Right kidney (tissue), 9 donors: ENCODE measurements at places on chromosomes 1 and 21.
A peak's percentile ranks its signal among the peaks of the same experiment; 100 is the strongest.

- DNase-seq = no peak
These were observed 90.7 kb downstream of the MT1HL1 start for GRCh38 chr1:236913371-236914037.

DNA sequence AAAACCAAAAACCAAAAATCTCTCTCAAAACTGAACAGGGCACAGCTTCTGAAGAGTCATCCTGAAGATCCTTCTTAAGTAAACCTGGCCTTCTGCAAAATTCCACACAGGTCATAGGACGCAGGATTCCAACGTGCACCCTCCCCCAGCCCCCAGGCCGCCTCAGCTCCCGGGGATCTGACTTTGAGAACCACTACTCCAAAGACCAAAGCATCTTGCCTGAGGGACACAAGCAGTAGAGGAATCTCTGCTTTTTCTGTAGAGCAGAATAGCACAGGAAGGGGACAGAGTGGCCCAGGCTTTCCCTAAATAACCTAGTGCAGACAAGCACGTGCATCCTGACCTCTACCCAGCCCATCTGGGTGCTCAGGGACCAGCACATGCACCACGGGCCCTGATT is 104.8 kb upstream of the VAMP3 start:
- DNase-seq = no peak

GRCh38 chr21:41636636-41637630 is 129.0 kb upstream of the TMPRSS2 start:
- no peak for DNase-seq

DNA sequence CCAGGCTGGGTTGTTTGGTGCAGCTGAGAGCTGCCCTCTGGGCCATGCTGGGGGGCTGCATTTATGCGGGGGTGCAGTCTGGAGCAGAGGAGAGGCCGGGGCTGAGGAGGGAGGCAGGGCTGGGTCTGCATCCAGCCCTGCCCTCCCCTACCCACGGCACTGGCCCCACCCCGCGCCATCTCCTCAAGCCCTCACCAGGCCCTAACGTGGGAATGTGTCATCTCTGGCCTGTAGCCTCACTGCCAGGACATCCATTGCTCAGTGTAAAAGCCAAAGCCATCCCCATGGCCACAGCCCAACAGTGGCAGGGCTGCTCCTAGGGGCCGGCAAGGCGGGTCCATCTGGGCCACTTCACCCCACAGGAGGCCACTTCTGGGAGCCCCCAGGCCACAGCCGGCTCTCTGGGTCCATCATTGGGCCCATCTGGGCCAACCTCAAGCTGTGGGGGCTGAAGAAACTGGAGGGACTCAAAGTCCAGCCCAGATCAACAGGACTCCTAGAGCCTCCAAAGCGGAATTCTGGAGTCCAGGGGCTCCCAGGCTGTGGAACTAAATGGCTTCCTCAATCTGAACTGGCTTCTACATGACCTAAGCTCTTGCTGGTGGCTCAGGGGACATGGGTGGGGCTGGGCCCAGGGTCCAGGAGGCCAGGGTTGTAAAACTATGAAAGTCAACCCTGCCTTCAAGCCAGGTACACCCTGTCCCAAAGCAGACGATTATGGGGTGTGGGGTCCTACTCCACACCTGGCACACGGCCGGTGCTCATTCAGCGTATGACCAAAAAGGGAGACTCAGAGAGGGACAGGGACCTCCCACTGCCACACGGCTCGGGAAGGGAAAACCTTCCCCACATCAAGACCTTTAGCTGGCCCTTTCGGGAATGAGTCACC is 32.6 kb downstream of the RUNX3 start:
- no peak for DNase-seq

- DNase-seq = peak; percentile 73
These were observed 109.7 kb upstream of the ZBTB40 start for GRCh38 chr1:22341791-22342605.
